ENCODE measurements at places on chromosomes 5 and 9. TPM values are rescaled to one million over a fixed set of nuclear protein-coding genes. Genes with fewer than 3 reads are reported as not detected.

GRCh38 chr5:154058055-154059038 lies 19.6 kb downstream of the MFAP3 start:
- DNase-seq = no peak

DNA sequence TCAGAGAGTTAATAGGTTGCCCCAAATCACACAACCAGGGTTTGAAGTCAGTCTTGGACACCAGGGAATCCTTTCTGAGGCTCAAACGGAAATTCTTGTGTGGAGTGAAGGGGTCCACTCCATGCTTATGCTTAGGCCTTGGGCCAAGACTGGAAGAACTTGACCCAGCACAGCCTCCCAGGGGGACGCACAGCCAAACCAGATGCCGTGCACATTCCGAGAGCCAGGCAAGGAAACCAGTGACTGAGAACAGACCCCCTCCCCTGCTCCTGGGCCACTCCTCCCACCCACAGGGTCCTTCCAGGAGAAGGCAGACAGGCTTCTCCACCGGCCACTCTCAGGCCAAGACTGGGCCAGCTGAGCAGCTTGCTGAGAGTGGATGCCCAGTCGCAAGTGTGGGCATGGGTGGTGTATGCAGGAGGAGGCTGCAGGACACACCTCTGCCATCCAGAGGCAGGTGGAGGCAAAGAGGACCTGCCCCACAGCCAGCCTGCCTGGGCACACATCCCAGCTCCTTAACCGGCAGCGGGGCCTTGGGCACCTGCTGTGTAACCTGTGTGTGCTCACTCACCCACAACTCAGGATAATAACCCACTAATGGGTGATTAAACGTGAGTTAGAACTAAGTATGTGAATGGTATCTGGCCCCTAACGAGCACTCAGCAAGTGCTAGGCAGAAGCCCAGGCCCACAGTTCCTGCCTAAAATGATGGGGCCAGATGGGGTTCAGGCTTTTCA lies 38.0 kb downstream of the NIPAL4 start:
- no peak for DNase-seq

DNA sequence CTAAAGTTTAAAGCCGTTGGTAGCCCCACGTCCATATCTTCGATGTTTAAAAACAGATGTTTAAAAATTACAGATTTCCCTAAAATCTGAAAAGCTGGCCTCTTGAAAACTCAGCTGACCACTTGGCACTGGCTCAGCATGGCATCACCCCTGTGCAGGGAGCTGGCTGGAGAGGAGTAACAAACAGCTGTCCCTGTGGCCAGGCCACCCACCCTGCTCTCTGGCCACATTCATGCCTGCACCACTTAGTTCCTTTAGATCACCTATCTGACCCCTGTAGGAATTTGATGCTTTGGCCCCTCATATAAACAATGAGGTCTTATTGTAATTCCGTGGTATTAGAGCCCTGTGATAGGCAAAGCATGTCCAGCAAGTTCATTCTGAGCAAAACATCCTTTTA lies 107.5 kb downstream of the FRMD3 start:
- DNase-seq = no peak

GRCh38 chr5:60340326-60340725 lies 359.6 kb downstream of the DEPDC1B start:
- DNase-seq = no peak

The PTGER4 gene
- 3.1 TPM for total RNA-seq

The TTC1 gene
- total RNA-seq = 67.6 TPM

Data from NCI-H460 (cell line).